ENCODE measurements at places on chromosomes 1 and 21.

DNA sequence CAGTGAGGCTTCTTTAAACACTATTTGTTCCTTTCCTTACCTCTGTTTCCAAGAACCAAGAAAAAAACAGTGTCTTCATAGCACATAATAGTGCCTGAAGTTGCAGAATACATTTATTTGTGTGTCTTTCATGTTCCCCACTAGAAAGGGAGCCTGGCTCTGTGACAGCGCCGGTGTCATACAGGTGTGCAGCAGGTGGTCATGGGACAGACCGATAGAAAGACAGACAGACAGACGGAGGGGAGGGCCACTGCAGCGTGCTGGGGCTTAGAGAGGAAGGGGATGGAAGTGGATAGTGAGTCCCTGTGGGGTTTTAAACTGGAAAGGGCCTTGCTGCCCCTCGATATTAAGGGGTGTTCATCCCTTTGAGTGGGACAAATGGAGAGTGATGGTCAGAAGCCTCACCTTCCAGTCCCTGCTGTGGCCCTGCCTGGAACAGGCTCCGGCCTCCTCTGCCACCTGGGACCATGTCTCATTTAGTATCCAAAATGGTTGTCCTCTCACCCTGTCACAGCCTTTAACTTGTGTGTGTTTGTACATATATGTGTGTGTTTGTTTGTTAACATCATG lies 152.9 kb downstream of the PGBD5 start:
- DNase-seq = no peak

GRCh38 chr1:63691701-63692425 lies 82.0 kb upstream of the ROR1 start:
- DNase-seq = no peak

DNA sequence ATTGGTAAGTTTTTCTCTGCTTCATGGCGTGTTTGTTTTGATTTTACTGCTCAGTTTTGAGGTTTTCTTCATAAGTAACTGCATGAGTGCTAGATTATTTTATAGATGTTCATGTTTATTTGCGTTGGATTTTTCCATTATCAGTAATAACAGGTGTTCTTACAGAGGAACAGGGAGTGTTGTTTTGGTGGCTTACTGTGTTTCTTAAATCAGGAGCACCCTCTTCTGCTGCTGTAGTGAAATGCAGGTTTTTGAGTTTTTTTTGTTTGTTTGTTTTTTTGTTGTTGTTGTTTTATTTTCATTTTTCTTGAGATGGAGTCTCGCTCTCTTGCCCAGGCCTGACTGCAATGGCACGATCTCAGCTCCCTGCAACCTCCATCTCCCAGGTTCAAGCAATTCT lies 32.6 kb downstream of the CTBS start:
- DNase-seq = no peak

GRCh38 chr1:8082945-8083344 lies 56.8 kb upstream of the ERRFI1 start:
- DNase-seq = no peak

DNA sequence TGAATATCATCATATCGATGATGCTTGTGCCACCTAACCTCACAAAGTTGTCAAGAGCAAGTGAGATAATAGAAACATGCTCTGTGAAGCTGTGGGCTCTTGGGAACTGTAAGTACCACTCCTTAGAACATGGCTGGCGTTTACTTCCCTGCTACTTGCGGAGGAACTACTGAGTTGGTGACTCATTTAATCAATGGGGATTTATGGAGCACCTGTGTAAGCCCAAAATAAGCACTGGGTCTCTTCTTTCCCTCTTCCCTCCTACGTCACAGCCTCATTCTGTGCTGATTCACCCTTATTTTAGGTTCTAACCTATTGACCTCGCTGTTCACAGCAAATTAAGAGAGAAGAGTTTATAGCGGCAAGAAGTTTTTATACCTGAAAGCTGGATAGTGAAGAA lies 52.9 kb downstream of the PRDM2 start:
- no peak for DNase-seq

- DNase-seq = no peak
These were observed 556.5 kb upstream of the BRINP3 start for GRCh38 chr1:191034132-191034531.

All from stimulated activated CD4-positive, alpha-beta T cell treated with anti-CD3 and anti-CD28 coated beads, Interleukin-15, amount 100 ng/mL, for 1 hour (primary cell).